ENCODE measurements at places on chromosomes 13 and 19.

DNA sequence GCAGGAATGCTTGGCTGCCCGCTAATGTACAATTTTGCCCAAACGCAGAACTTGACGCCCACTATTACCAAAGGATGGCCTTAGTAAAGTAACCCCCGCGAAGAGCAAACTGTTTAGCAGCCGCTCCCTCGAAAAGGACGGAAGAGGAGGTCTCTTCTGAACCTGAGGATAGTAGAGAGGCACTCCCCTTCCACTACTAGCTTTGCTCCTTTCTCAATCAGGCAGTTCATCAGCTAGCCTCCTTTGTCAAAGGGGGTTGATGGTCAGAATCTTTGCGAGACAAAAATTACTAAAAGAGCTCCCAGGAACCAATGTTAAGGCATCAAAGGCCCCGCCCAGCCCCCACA is 534 bp downstream of the CAB39L start:
- DNase-seq: peak; percentile 63

DNA sequence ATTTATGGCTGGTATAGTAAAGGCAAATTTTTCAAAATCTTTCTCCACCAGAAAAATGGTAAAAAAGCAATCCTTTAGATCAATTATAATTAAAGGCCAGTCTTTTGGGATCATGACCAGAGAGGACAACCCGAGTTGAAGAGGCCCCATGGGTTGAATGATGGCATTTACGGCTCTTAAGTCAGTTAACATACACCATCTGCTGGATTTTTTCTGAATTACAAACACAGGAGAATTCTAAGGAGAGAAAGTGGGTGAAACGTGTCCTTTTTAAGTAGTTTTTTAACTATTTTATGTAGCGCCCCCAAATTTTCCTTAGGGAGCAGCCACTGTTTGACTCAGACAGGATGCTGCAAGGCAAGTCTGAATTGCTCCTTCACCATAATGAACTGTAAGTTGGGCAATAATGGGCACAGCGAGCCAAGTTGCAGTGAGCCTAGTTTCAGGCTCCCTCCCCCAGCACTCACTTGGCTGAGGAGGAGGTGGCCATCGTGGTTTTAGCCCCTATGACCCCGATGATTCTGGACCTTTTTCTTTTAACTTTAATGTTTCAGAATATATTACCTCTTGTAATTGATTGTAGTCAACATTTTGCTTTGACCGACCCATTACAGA is 13.6 kb upstream of the ZNF611 start:
- no peak for DNase-seq

DNA sequence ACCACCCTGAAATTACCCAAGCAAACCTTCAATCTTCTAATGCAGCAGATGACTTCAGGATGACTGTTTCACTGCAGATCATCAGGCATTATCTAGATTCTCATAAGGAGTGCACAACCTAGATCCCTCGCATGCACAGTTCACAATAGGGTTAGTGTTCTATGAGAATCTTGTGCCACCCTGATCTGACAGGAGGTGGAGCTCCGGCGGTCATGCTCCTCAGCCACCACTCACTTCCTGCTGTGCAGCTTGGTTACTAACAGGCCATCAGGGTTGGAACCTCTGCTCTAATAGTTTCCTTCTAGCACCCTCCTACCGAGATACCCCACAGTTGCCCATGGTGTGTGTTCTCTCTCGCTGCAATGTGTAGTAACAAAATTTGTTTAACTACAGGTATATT is 442.8 kb downstream of the FGF14 start:
- DNase-seq: no peak

DNA sequence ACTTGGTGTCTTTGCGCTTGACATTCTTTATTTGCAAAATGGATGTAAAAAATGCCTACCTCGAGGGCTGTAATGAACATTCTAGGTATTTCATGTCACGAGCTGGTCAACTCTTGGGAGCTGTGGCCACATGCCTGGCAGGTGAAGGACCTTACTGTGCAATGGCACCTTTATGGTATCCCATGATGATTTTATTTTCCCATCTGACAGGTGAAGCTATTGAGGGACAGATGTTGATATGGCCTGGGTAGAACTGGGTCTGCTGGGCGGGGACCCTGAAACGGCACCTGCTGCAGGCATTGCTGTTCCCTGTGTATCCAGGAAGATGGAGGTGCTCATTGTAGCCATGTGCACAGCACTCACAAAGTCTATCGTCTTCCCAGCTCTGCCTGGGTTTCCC is 332.2 kb downstream of the TEX29 start:
- no peak for DNase-seq

DNA sequence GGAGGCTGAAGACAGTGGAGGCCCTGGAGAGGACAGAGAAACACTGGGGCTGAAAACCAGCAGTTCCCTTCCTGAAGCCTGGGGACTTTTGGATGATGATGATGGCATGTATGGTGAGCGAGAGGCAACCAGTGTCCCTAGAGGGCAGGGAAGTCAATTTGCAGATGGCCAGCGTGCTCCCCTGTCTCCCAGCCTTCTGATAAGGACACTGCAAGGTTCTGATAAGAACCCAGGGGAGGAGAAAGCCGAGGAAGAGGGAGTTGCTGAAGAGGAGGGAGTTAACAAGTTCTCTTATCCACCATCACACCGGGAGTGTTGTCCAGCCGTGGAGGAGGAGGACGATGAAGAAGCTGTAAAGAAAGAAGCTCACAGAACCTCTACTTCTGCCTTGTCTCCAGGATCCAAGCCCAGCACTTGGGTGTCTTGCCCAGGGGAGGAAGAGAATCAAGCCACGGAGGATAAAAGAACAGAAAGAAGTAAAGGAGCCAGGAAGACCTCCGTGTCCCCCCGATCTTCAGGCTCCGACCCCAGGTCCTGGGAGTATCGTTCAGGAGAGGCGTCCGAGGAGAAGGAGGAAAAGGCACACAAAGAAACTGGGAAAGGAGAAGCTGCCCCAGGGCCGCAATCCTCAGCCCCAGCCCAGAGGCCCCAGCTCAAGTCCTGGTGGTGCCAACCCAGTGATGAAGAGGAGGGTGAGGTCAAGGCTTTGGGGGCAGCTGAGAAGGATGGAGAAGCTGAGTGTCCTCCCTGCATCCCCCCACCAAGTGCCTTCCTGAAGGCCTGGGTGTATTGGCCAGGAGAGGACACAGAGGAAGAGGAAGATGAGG is 1.5 kb downstream of the PPP1R15A start:
- DNase-seq: no peak

- no peak for DNase-seq
These were observed 15.9 kb downstream of the ZNF573 start for GRCh38 chr19:37763488-37763887.

GRCh38 chr19:1264801-1265614 is 4.1 kb upstream of the CIRBP start:
- DNase-seq: no peak

DNA sequence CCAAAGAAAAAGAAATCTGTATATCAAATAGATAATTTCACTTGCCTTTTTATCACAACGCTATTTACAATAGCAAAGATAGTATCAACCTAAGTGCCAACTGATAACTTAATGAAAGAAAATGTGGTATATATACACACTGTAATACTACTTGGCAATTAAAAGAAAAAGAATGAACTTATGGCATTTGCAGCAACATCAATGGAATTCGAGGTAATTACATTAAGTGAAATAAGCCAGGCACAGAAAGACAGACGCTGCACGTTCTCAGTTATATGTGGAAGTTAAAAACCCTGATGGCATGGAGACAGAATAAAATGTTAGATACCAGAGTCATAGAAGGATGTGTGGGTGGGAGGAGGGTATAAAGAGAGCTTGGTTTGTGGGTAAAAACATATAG is 1260.5 kb upstream of the PCDH9 start:
- no peak for DNase-seq

DNA sequence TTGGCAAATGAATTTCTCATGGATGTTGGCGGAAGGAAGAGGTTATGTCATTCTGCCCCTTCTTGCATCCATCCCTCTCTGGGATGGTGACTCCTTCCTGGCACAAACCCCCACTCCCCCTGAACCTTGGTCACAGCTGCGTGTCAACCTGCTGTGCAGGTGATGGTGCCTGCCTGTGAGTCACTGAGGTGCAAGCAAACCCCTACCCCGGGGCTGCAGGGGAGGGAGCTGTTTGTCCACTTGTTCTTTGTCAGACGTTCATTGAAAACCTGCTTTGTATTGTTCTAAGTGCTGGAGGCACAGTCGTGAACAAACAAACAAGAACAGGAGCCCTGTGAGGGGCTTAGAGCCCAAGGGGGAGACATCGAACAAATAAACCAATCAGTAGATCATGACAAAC is 2.0 kb upstream of the GAPDHS start:
- DNase-seq: peak; percentile 7

DNA sequence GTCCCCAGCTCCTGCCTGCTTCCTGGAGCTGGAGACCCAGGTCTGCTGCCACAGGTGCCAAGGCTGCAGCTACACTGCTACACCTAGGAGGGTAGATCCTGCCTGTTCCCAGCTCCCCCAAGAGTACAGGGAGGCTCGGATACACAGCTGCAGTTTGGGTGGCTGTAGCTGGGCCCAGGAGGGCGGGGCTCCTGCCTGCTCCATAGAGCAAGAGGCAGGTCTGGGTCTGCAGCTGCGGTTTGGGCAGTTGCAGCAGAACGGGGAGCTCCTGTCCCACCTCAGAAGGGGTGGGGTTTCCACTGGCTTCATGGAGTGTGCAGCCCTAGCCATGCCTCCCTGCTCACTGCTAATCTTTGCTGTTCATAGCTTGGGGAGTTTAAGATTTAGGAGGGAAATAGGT is 199.0 kb downstream of the NUFIP1 start:
- DNase-seq: no peak

All from DMS79 treated with DMSO at 0.1 percent for 48 hours (cell line).